IMR-90 (cell line): ENCODE measurements at places on chromosomes 2 and 18.

DNA sequence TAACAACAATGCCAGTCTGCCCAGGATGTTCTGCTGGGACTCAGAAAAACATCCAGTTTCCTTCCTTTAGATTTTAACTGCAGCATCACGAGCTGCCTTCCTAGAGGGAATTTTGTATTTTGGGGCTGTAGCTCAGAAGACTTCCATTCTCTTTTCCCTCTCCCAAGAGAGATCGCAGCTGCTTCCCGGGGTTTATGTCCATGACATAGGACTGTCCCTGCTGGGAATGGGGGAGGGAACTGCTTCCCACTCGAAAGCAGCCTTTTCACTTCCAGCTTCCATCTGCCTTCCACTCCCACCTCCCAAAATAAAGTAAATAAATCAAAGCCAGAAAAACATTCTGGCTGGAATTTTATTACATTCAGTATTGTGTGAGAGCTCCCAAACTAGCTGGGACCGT is 52.4 kb downstream of the LIMS1 start:
- no peak overlapping the region for H3K4me3 ChIP-seq
- no peak for DNase-seq
- no peaks in the 10 kb centered on the region for H3K36me3 ChIP-seq
- H3K27ac ChIP-seq, result peak overlapping the region; percentile 63; the same call in 1 of the 2 replicates

DNA sequence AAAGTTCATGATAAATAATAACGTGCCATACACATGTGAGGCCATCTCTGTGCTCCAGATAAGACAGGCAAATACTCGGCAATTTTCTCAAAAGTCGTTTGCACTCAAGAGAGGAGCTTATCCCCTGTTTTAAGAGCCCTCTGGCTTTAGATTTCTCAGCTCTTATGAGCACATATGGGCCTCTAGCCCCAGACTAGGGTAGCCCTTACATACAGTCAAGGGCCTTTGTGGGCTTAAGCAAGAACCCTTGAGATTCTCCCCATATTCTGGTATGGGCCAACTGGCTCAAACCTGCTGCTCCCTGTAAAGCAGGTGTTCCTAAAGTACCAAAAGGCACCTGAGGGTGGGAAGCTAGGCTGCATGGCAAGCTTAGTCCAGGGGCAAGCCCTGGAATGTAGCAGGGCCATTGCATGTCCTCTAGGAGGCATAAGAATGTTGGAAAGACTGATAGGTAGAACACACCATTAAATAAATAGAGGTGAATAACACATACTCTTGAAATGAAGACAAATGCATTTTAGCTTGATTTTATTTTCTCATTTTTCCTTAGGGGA is 66.1 kb downstream of the FASTKD2 start:
- no peak overlapping the region for H3K4me3 ChIP-seq
- H3K27me3 ChIP-seq, result no peaks in the 10 kb centered on the region
- no peak overlapping the region for H3K27ac ChIP-seq

- no peak overlapping the region for H3K27ac ChIP-seq
- no peak for DNase-seq
- H3K36me3 ChIP-seq, result no peaks in the 10 kb centered on the region
- H3K4me1 ChIP-seq, result peaks cover 3% of the 10 kb centered on the region; the same call in 1 of the 2 replicates
These were observed 374.6 kb upstream of the LYPD1 start for GRCh38 chr2:133044556-133044955.

DNA sequence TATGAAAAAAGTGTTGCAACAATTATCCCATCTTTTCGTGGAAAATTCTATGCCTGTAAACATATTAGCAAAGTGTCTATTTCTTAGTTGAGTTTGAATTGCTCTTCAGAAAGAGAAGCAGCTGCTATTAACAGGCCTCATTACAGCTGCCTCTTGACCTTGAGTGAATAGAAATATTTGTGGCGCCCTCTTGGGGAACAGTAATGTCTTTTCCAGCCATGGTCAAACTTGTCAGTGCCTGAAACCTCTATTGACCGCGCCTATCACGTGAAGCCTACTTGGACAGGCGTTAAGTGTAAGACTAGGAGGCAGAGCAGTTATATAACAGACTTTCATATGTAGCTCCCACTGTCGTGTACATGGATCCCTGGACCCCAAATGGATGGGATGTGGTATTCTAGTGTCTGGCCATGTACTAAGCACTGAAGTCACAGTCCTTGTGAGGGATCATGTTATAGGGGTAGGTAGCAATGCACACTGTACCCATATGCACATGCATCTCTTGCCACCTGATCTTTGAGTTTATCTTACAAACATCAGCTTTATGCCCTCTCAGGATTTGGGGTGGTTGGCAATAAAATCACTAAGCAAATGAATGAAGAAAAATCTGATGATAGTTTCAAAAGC is 245.0 kb downstream of the PTGR3 start:
- H3K27me3 ChIP-seq, result no peaks in the 10 kb centered on the region
- H3K4me3 ChIP-seq, result no peak overlapping the region
- H3K36me3 ChIP-seq, result no peaks in the 10 kb centered on the region
- no peak overlapping the region for H3K27ac ChIP-seq
- peak; percentile 56 for DNase-seq

- H3K36me3 ChIP-seq, result no peaks in the 10 kb centered on the region
- peaks cover 12% of the 10 kb centered on the region; the same call in 1 of the 2 replicates for H3K27me3 ChIP-seq
- H3K4me3 ChIP-seq, result no peak overlapping the region
- no peak for DNase-seq
These were observed 75.8 kb downstream of the ARHGEF4 start for GRCh38 chr2:130912471-130912870.

DNA sequence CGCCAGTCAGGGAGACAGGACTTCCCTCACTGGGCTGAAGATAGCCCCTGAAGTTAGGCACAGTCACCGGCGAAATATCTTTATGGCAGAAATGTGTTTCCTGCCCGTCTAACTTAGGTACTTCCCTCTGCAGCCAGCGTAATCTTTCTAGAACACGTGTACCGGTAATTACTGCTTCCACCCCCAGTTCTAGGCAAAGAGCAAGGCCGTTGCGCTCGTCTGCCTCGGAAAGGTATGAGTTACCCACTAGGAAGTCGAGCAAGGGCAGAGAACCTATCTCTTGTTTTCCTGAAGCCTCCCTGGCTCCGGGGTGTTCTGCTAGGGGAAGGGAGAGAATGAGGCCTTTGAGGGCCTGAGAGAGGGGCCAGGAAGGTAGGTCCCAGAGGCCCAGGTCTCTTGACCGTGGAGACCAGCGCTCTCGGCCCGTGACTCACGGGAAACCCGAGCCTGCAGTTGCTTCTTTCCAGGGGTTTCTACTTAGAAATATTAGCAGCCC is 70.0 kb downstream of the TWSG1 start:
- no peak for DNase-seq
- H3K27ac ChIP-seq, result no peak overlapping the region
- no peak overlapping the region for H3K4me3 ChIP-seq

DNA sequence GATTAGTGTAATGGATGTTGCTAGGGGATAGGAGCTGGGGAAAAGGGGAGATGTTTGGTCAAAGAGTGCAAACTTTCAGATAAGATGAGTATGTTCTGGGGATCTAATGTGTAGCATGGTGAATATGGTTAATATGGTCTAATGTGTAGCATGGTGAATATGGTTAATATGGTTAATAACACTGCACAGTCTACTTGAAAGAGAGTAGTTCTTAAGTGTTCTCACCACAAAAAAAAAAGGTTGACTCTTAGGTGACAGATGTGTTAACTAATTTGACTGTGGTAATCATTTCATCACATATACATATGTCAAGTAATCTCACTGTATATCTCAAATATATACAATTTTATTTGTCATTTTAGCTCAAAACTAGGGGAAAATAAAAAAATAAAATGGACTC is 121.3 kb upstream of the CD226 start:
- no peaks in the 10 kb centered on the region for H3K27me3 ChIP-seq
- no peak overlapping the region for H3K27ac ChIP-seq
- H3K36me3 ChIP-seq, result no peaks in the 10 kb centered on the region
- H3K4me3 ChIP-seq, result no peak overlapping the region
- no peaks in the 10 kb centered on the region for H3K4me1 ChIP-seq

DNA sequence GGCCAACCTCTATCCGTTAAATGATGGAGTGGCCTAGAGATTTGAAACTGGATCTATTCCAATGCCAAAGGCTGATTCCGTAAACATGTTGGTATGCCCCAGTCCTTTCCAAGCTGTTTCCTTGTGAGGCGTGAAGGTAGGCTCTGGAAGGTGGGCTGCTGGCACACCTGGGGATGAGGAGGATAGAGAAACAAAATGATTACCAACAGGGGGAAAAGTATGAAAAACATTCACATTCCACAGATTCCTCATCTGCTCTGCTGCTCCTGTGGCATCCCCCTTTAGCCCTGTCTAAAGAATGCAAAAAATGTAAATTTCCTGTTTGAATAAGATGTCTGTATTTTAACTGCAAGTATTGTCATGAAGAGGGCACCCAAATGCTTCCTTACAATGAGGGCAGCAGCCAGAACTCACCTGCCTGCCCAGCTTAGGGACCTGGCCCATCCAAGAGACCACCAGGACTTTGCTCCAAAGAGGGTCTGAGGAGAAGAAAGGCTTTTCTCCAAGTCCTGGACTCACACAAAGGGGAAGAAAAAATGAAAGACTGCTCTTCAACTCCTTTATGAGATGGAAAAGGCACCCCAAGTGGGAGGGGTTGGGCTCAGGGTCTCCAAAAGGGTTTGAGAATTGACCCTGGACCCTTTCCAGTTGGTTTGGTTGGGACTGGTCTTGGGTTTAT is 132.3 kb upstream of the PELI1 start:
- H3K4me3 ChIP-seq, result no peak overlapping the region
- no peaks in the 10 kb centered on the region for H3K36me3 ChIP-seq
- peaks cover 27% of the 10 kb centered on the region for H3K4me1 ChIP-seq

GRCh38 chr2:171081649-171082111 is 79.0 kb downstream of the TLK1 start:
- H3K27me3 ChIP-seq, result no peaks in the 10 kb centered on the region
- H3K27ac ChIP-seq, result no peak overlapping the region
- no peaks in the 10 kb centered on the region; the same call in 1 of the 2 replicates for H3K4me1 ChIP-seq
- H3K36me3 ChIP-seq, result peaks cover 2% of the 10 kb centered on the region
- no peak for DNase-seq
- H3K4me3 ChIP-seq, result no peak overlapping the region

GRCh38 chr2:49715597-49715996 is 561.3 kb upstream of the FSHR start:
- H3K4me1 ChIP-seq, result no peaks in the 10 kb centered on the region
- no peak overlapping the region for H3K27ac ChIP-seq
- no peaks in the 10 kb centered on the region for H3K36me3 ChIP-seq
- DNase-seq, result no peak
- no peak overlapping the region for H3K4me3 ChIP-seq

DNA sequence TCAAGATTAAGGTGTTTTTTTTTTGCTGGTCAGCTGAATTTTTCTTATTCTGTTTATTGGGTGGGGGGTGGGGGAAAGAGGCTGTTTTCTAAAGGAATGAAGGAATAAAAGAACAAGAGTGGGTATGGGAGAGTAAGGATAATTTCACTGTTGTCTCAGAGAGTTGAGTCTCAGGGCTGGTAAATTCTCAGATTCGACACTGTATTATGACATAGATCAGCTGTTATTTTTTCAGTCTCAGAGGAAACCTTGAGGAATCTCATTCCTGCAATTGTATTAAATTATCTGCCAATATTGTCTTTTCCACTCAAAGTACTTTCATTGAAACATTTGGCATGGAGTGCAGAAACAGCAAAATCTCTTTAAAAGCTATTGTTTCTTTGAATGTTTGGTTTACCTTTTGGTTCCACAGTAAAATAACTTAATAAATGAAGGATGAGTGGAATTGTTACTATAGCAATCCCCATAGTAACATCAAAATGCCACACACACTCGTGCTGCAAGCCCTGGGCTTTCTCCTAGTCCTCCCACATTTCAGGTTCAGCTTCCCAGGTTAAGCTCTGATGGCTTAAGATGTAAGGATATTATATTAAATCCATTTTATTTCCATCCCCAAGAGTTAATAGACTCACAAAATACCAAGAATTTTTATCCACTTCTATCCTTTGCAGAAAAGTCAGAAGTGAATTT is 478.7 kb upstream of the TCF4 start:
- no peaks in the 10 kb centered on the region for H3K36me3 ChIP-seq
- H3K27me3 ChIP-seq, result no peaks in the 10 kb centered on the region
- DNase-seq, result no peak
- no peak overlapping the region for H3K4me3 ChIP-seq

DNA sequence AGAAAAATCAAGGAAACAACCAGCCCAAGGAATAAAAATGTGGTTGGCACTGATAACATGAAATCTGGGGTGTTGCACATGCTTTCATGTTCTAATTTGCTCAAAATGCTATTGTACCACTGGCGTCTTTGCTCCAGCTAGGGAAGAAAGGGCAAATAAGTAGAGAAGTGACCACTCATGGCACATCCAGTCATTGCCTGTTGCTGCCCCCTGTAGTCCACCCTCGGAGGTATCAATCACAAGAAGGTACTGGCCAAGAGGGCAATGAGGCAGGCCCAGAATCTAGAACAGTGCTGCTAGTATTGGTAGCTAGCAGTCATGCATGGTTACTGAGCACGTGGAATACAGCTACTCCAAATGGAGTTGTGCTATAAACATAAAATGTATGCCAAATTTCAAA is 213.4 kb downstream of the CDCA7 start:
- H3K27me3 ChIP-seq, result peaks cover 7% of the 10 kb centered on the region
- no peaks in the 10 kb centered on the region for H3K4me1 ChIP-seq
- H3K27ac ChIP-seq, result no peak overlapping the region
- DNase-seq, result no peak
- no peaks in the 10 kb centered on the region for H3K36me3 ChIP-seq

DNA sequence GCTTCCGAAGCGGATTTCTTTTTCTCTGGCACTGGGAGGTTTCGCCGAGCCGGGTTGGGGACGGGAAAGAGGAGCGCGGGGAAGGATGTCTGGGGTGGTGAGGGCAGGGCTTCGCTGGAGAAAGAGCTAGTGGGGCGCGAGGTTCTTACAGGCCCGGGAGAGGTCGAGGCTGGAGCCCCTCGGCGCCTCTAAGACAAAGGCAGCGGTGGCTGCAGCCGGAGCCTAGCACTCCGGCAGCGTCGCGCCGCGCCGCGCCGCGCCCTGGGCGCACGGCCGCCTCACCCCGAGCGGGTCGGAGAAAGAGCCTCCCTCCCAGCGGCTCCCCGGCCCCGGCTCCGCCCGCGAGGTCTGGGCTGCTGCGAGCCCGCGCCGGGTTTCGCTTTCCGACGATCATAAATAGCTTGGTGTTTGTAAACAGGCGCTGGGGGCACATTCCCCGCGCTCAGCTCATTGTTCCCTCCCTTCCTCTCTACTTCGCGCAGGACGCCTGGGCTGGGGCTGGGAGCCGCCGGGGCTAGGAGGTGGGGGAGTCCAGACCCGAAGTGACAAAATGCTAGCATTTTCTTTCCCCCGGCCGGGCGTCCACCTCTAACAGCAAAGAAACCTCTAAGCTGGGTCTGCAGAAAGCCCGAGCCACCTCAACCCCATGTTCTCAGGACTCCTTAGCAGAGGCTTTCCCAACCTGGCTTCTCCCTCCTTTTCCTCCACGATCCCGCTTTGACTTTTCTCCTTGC is 813 bp upstream of the MEIS1 start:
- peaks cover 16% of the 10 kb centered on the region for H3K36me3 ChIP-seq
- DNase-seq, result peak; percentile 76
- H3K27ac ChIP-seq, result peak overlapping the region; percentile 99
- peaks cover 5% of the 10 kb centered on the region; the same call in 1 of the 2 replicates for H3K4me1 ChIP-seq

GRCh38 chr2:9313443-9313842 is 106.8 kb downstream of the ASAP2 start:
- H3K36me3 ChIP-seq, result no peaks in the 10 kb centered on the region
- peaks cover 14% of the 10 kb centered on the region for H3K4me1 ChIP-seq
- DNase-seq, result peak; percentile 29
- H3K27me3 ChIP-seq, result no peaks in the 10 kb centered on the region
- H3K27ac ChIP-seq, result no peak overlapping the region
- no peak overlapping the region for H3K4me3 ChIP-seq
